ENCODE measurements at places on chromosomes 2 and 18.

DNA sequence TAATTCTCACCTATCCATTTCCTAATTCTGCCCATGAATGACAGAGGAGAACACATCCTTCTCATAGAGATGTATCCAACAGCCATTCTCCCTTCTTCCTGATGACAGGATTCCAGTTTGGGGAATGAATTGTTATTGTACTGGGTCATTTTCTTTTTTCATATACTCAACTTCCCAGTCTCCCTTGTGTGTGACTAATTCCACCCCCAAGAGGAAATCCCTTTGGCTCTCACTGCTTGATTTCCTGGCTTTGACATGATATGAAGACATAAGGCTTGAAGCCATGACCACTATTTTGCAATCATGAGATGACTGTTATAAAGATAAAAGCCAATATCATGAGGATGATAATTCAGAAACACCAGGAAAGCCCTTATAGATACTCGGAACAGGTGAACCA lies 384.7 kb upstream of the ACVR2A start:
- no peak for DNase-seq

DNA sequence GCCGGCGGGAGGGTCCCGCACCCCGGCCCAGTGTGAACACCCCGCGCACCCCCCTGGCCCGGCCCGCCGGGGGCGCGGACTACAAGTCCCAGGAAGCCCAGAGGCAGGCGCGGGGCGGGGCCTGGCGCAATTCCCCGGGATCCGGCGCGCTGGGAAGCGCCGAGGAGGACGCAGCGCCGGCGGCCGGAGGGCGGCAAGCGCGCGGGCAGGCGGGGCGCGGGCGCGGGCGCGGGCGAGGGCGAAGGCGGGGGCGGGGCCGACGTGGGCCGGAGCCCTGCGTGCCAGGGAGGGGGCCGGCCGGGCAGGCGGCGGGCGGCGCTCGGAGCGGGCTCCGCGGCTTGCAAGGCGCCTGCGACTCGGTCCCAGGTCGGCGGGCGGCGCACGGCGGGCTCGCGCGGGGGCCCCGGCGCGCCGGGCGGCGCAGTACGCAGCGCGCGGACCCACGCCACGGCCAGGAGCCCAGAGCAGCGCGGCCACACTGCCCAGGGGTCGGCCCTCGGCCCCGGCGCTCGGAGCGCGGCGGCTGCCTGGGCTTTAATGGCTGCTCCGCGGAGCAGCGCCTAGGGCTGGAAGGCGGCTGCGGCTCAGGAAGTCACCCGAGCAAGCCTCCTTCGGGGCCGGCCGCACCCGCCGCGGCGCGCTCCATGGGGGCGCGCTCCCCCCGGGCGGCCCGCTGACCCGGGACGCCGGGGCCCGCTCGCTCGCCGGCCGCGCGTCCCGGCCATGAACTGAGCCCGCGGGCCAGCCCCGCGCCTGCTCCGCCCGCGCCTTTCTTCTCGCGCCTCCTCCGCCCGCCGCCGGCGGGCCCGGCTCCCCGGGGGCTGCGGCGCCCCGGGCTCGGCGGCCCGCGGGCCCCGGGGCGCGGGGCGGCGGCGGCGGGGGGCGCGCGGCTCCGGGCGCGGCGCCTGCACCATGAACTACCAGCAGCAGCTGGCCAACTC lies at the start of gene AGAP1:
Gene AGAP1, plus strand, starts transcription at position 269 of the 941 bp plus-strand sequence.
- DNase-seq: peak; percentile 21

- no peak for DNase-seq
Observed at GRCh38 chr2:74935975-74936391, 22.5 kb upstream of the POLE4 start.

GRCh38 chr2:85243101-85244072 lies 84.4 kb downstream of the TGOLN2 start:
- no peak for DNase-seq

GRCh38 chr2:197704434-197705120 lies 592 bp upstream of the MARS2 start:
- no peak for DNase-seq

GRCh38 chr18:79399275-79400081 lies 3.7 kb downstream of the NFATC1 start:
- DNase-seq: no peak

DNA sequence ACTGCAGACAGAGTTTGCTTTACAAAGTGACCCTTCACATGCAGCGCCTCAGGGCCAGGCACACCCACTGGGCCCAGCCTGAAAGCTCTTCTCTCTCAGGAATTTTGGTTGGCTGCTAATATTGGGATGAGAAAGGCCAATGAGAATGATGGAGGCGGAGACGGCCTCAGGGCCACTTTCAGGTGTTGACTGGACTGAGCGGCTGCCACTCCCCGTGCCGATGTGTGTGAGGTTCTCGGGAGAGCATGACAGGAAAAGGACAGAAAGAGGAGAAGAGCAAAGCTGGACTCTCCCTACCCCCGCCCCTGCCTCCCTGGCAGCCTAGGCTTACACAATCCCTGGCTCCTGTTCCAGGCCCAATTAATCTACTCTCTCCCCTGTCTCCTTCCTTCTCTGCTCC lies 155.7 kb downstream of the CELF4 start:
- DNase-seq: no peak

DNA sequence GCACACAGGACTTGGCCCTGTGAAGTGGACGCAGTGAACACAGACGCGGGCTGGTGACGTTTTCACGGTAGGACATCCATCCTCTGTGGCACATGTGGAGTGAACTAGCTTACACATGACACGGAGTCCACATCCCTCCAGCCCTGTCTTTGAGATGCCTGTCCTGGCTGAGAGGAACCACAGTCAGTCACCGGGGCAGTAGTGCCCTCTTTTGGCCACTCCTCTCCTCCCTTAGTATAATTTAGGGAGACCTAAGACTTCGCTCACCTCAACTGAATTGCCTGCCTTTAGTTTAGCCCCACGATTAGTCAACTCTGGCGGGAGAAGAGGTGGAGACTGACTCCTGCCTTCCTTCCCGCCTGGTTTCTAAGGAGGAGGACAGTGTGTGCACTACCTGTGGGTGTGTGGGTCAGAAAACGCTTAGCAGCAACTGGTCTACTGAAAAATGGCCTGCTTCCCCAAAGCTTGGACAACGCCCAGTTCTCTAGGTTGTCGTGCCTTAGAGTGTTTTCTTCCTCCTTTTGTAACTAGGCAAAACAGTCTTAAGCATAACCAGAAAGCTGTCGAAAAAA lies 70.6 kb downstream of the MBP start:
- DNase-seq: no peak

DNA sequence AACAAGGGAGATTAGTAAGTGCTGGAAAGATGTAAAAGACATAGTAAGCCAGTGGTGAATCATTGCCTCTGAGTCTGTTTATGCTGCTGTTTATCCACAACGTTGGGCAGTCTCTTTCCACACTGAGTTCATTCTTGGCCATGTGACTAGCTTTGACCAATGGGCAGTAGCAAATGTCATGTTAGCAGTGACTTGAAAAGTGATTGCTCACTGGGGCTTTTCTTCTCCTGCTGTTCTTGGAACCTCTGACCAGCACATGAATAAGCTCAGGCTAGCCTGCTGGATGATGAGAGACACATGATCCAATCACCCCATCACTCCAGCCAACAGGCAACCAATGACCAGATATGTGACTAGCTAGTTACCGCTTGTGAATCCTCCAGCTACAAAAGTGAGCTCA lies 360.4 kb downstream of the SLC4A3 start:
- DNase-seq: no peak

GRCh38 chr2:233794128-233794658 lies 16.1 kb downstream of the MROH2A start:
- no peak for DNase-seq

GRCh38 chr18:75081486-75081885 lies 127.5 kb downstream of the PTGR3 start:
- DNase-seq: no peak

GRCh38 chr2:12116228-12116750 lies 369.9 kb downstream of the LPIN1 start:
- DNase-seq: no peak

GRCh38 chr2:220703279-220703678 lies 868.8 kb downstream of the EPHA4 start:
- no peak for DNase-seq

DNA sequence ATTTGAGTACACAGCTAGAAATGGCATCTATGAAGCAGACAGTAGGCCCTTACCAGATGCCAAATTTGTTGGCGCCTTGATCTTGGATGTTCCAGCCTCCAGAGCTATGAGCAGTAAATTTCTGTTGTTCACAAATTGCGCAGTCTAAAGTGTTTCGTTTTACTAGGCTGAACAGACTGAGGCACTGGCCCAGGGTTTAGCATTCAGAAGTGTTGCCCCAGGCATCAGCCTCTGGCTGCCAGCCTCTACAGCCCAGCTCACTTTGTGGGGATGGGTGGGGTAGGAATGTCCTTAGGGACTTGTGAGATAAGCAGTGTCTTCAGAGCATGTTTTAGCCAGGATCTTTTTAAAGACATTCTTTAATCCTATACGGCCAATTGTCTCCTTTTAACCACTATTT lies 51.5 kb upstream of the MGAT5 start:
- no peak for DNase-seq

DNA sequence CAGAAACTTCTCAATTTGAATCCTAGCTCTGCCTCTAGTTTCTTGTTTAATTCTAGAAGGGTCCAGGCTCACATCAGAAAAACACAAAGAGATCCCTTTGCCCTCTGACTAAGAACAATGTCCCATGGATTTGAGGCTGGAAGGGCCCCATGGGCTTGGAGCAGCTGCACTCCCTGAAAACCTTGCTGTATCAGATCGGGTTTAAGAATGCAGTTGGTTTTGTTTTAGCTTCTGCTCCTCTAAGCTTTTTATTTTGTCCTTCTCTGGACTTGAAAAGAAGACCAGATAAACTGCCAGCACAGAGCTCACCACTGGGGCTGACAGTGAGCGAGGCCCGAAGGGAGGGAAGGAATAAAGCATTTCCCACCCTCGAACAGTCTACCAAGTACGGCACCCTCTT lies 69.2 kb upstream of the WIPF1 start:
- DNase-seq: no peak

DNA sequence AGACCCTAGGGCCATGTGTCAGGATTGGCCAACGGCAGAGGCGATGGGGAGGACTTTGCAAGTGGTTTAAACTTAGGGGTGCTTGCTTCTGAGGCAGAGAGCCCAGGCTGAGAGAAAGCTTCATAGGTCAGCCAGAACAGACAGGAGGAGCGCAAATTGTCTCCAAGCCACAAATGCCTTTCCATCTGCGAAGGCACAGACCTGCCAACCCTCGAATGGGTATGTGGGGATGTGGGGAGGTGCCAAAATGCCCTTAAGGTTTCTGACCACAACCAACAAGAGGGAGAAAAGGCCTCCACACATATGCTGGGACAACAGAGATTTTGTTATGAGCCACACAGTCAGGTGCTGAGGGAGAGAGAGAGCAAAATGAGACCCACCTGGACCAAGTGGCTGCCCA lies 283.6 kb downstream of the CYP26B1 start:
- no peak for DNase-seq

DNA sequence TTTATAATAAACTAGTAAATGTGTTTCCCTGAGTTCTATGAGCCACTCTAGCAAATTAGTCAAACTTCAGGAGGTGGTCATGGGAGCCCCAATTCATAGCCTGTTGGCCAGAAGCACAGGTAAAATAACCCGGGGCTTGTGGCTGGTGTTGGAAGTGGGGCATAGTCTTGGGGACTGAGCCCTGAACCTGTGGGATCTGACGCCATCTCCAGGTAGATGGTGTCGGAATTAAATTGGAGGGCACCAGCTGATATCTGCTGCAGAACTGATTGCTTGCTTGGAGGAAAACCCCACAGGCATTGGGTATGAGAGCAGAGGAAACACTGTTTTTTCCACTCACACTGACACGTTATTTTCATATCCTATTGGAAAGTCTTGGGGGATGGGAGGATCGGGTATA lies 14.1 kb downstream of the NMS start:
- no peak for DNase-seq

- DNase-seq: no peak
Observed at GRCh38 chr2:224165901-224166319, 126.8 kb upstream of the SERPINE2 start.

- DNase-seq: no peak
Observed at GRCh38 chr2:119753041-119753929, 6.4 kb upstream of the PTPN4 start.

GRCh38 chr2:56084111-56084901 lies 99.5 kb upstream of the CCDC85A start:
- DNase-seq: no peak

- DNase-seq: no peak
Observed at GRCh38 chr2:47503481-47504070, 100.6 kb downstream of the MSH2 start.

DNA sequence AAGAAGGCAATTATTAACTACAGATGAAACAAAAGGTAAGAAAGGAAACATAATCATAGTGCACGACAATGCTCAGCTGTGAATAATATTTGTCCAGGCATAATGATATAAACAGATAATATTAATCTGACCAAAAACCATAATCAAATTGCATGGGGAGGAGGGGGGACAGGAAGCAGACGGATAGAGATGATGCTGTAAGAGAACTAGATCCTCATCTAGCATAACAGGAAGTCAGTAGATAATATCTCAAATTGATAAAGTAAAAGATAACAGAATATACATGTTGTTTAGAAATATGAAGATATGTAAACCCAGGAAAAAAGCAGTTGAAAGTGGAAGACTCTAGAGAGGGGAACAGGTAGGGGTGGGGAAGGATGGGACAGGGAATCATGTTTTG lies 84.9 kb upstream of the TGFA start:
- DNase-seq: no peak

All from NCI-H1092 (cell line).